Hematopoietic multipotent progenitor cell treated with erythropoietin and hydrocortisone succinate and interleukin-3 and kit ligand, for 4 days (in vitro differentiated cells): ENCODE measurements at places on chromosomes 3 and 15.

DNA sequence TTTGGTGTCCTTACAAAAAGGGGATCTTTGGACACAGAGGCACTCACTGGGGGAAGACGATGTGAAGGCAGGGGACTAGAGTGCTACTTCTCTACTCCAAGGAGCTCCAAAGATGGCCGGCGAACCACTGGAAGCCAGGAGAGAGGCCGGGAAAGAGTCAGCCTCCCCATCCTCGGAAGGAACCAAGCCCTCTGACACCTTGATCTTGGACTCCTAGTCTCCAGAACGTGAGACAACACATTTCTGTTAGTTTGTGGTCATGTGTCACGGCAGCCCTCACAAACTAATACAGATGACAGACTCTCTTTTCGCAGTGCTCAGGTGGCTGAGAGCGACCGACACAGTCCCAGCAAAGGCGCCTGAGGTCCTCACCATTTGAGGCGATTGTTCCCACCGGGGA is 24.4 kb upstream of the ATP2B2 start:
- DNase-seq = no peak

DNA sequence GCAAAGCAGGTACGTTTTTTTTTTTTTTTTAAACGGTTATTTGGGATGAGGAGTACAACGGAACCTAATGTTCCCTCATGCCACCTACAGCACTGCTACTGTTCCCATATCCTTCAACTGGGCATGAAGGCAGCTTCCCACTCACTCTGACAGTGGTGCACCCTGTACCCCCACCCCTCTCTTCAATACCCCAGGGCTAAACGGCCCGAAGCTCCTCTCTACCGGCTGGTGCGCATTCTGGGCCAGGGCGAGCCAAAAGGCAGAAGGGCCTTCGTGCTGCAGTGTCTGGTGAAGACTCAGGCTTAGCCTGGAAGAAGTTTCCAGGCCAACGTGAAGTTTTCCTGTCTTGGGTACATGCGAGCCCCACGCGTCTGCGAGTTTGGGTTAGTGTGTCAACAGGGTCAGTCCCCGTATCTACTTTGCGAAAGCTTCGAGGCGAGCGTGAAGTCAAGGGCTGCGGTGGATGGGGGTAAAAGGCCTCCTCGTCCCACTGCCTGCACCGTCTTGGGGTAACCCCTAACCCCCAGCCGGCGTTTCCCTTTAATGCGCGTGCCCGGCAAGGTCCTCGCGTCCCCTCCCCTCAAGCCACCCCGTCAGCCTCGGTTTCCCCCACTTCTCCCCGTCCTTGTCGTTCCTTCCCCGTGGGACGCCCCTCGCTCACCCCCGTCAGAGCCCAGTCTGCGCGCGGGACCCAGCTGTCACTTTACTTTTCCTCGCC is 765 bp upstream of the UBE2E2 start:
- peak; percentile 45 for DNase-seq

DNA sequence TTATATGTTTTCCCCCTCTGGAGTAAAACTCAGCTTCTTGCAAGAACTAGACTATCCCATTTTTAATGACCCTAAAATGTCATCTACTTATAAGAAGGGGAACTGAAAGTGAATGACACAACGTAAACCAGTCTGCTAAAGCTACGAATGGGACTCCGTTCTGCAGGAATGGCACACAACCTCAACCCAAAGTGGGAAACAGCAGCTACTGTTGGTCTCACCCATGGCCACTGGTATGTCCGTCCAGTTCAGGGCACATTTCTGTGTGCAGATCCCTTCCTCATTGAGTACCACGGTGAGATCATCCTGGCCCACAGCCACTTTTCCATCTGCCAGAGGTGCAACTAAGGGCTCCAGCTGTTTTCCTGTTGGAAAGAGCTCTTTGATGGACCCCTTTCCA is 23.8 kb downstream of the VPS39 start:
- DNase-seq = no peak

GRCh38 chr3:60386306-60386705 is 864.9 kb downstream of the FHIT start:
- DNase-seq = peak; percentile 63

GRCh38 chr15:80581976-80582375 is 113.1 kb upstream of the ABHD17C start:
- DNase-seq = no peak

DNA sequence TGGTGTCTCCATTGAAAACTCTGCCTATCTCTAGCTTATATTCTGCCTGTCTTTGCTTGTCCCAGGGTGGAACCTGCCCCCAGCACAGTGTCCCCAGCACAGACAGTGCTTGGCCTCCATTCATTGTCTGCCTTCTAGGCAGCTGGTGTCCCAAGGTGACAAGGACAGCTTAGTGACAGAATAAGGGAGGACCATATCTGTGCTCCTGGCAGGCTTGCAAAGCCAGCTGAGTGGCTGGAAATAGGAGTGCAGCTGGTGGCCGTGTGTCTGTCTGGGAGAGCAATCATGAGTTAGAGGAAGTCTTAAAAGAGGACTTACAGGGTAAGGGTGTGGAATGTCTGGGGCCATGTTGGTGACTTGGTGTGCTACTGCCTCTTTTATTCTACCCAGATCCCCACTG is 33.4 kb downstream of the SCN5A start:
- no peak for DNase-seq

GRCh38 chr3:131717493-131717892 is 214.7 kb upstream of the MRPL3 start:
- no peak for DNase-seq

DNA sequence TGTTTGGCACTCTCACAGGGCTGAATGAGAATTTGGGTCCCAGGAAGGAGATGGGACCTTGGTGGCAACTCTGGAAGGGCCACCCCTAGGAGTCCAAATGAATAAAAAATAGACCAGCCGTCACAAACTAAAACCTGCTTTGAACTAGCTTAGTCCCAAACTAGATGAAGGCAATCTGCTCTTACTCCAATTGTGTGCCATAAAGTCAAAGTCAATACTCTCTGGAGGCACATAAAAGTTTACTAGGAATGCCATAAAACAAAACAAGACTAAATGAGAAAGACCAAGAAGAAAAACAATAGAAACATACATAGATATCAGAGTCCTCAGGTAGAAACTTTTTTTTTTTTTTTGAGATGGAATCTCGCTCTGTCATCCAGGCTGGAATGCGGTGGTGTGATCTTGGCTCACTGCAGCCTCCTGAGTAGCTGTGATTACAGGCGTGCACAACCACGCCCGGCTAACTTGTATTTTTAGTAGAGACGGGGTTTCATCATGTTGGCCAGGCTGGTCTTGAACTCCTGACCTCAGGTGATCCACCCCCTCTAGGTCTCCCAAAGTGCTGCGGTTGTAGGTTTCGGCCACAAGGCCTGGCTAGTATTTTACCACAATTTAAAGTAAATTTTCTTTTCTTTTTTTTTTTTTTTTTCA is 8.1 kb downstream of the GOLGA6L2 start:
- no peak for DNase-seq

DNA sequence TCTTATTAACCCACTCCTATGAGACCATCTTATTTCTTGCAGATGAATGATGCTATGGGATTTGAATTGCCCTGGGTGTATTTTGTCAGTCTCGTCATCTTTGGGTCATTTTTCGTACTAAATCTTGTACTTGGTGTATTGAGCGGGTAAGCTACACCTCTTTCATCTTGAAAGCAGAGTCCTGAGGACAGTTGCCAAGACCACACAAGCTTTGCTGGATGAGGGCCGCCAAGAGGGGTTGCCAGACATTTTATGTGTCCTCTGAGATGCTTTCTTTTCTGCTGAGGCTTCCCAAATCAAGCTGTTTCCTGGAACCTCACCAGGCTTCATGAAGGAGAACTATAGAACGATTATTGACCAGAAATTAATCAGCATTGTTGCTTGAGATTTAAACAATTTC is 173.2 kb downstream of the CHDH start:
- DNase-seq = no peak

GRCh38 chr3:123733341-123733740 is 148.5 kb upstream of the HACD2 start:
- DNase-seq = no peak

DNA sequence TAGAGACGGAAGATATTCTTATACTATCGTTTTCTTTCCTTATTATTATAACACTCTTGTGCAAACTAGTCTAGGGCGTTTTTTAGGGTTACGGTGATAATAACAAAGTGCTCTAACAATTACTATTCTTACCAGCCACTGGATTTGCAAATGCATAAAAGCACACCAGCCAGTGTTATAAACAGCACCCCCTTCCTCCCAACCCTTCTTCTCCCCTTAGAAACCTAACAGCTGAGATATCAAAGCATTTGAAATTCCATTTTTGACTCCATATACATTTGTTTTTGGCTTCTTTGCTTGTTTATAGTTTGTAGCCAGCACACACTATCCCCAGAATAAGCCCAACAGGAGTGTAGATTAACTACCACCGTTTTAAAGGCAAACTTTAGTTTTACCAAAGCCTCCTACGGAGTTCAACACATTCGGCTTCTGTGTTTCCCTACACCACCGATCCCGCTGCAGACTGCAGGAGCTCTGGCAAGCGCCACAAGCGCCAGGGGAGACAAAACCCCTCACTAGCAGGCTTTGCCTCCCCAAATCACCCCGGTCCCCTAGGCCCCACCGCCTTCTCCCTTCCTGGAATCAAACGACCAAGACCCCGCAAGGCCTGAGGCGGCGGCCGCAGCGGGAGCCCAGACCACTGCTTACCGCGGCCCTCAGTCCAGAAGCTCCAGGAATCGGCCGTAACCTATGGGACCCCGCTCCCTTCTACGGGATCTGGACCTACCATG is 461 bp downstream of the COPB2 start:
- peak; percentile 50 for DNase-seq

DNA sequence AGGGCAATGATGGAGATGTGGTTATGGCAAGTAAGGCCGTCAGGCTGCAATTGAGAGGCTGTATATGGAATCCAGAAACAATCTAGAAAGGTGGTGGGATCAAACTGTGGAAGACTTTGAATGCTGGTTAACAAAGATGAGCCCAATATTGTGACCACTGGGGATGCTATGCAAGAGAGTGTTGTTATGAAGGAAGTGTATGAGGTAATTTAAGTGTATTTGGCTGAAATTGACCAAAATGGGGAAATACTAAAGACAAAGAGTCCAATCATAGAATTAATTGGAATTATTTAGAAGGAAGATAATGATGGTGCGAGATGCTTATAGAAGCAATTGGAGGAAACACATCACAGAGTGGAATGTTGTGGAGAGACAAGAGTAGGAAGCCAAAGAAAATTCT is 24.5 kb downstream of the BTLA start:
- DNase-seq = peak; percentile 24

- DNase-seq = peak; percentile 28
Measured at GRCh38 chr3:161081633-161082032, 23.5 kb downstream of the B3GALNT1 start.

DNA sequence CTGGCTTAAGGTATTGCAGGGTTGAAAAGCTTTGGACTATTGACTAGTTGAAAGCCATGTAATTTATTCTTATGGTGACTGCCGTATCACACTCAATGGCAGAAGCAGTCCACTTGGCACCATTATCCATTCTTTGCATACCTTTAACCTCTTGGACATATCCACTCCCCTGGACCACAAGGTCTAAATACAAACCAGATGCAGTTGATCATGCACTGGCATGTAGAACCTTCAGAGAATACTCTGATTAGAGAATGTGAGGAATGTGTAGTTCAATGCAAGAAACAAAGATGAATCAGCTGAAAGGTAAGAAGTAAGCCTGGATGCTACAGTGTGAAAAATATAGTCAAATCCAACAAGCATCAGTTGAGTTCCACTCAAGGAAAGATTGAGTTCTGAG is 93.1 kb downstream of the FRMD5 start:
- DNase-seq = no peak

DNA sequence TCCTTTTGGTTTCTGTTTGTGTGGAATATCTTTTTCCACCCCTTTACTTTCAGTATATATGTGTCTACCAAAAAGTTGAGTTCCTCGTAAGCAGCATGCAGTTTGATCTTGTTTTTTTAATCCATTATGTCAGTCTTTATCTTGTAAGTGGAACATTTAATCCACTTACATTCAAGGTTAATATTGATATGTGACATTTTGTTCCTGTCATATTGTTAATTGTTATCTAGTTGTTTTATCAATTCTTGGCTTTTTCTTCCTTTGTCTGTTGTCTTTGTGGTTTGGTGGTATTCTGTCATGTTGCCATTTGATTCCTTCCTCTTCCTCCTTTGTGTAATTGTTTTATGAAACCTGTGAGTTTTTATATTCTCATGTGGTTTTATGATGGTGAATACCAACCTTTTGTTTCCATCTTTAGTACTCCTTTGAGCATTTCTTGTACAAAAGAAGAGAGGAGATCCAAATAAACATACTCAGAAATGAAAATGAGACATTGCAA is 43.4 kb upstream of the XCR1 start:
- peak; percentile 64 for DNase-seq

DNA sequence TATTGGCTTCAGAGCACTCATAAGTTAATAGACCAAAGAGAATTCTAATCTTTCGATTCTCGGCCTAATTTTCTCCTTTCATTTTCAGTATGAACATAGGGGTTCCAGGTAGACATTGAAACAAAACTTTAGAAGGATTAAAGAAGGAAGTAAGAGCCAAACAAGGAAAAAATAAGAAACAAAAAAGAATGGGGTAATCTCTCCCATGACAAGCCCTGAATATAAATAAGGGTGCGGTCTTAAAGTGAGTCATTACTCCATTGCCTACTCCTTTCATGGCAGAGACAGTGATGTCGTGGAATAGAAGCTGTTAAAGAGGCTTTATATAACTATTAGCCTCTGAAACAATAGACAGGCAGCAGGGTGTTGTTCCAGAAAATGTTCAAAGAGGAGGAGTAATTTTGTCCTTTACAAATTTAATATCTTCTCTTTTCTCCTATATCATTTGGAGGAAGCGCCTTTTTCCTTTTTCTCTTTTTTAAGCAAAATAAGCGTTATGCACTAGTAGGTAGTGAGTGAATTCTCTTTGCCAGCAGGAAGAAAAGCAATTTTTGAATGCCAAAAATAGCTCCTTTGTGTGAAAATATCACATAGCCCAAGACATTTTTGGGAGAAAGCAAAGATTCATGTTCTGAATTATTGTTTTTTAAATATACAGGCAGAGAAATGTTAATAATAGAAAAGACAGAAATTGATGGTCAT is 607.9 kb upstream of the KCNMB2 start:
- peak; percentile 47 for DNase-seq

GRCh38 chr15:50996641-50997040 is 88.2 kb downstream of the AP4E1 start:
- DNase-seq = no peak
